ENCODE measurements at places on chromosomes 3 and 15.

- no peak for DNase-seq
These were observed 116.8 kb downstream of the GALK2 start for GRCh38 chr15:49286649-49287404.

DNA sequence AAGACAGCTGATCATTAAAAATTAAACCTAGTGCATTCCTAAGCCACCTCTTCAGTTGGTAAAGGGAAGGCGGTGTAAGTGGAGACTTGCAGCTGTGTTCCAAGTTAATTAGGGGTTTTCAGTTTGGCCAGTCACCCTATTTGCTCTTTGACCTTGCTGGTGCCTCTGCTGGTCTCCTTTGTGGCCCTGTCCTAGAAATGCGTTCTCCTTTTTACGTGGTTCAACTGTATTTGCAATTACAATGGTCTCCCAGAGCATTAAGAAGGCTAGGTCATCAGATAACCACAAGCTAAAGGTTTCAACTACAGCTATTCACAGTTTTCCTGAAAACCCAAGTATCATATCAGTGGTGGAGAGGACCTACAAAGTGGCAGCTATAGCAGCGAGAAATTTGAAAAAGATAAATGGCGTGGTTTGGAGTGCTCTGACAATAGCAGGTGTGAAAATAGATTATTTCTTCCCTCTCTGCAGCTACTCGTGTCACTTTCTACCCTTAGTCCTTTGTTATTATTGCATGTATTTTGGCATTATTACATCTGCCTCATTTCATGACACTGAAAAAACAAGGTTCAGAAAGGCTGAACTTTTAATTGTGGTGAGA, 203.5 kb upstream of the TBC1D5 start:
- no peak for DNase-seq

DNA sequence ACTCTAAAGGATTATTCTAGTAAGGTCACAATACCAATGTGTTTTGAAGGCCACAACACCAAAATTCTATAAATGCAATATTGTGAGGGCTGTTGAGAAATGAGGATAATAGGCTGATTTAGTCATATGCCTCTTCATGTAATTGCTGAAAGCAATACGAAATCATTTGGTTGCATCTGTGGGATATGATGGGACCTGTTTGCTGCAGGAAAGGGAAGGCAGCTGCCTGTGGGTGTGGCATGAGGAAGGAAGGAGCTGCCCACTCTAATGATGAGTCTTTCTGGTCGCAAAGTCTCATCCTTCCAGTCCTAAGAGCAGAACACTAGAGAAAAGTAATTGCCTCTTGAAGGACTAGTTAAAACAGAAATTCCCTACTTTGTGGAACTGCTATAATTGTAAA, 245.3 kb upstream of the ZPLD1 start:
- DNase-seq: no peak

DNA sequence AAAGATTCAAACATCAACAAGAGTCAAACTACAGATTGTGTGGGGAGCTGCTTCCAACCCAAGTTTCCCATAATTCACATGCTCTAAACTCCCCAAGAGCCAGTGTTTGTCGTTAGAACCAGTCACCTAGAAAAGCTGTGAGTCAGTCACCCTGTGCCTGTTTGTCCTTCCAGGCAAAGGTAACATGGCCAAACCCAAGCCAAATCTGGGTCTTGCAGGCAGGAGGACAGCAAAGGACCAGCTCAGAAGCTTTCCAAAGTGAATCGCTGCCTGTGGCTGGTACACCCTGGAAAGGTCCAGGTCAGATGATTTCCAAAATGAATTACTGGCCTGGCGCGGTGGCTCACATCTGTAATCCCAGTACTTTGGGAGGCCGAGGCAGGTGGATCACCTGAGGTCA, 251.5 kb downstream of the FAM43A start:
- DNase-seq: no peak

DNA sequence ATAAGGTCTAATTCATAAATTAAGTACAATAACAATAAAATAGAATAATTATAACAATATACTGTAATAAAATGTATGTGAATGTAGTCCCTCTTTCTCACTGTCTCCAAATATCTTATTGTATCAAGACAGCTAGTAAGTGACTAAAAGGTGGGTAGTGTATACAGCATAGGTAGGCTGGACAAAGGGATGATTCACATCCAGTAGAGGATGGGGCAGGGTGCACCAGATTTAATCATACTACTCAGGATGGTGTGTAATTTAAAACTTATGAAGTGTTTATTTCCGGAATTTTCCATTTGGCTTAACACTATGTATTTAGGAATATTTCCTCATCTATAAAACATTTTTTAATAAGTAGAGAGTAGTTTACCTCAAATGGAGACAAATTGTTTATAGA, 876.1 kb upstream of the CADM2 start:
- DNase-seq: no peak

- no peak for DNase-seq
These were observed 3.5 kb downstream of the TKT start for GRCh38 chr3:53252096-53252946.

- DNase-seq: no peak
These were observed 40.1 kb downstream of the REC114 start for GRCh38 chr15:73483053-73483452.

GRCh38 chr3:66795365-66795764, 202.7 kb upstream of the KBTBD8 start:
- DNase-seq: no peak

DNA sequence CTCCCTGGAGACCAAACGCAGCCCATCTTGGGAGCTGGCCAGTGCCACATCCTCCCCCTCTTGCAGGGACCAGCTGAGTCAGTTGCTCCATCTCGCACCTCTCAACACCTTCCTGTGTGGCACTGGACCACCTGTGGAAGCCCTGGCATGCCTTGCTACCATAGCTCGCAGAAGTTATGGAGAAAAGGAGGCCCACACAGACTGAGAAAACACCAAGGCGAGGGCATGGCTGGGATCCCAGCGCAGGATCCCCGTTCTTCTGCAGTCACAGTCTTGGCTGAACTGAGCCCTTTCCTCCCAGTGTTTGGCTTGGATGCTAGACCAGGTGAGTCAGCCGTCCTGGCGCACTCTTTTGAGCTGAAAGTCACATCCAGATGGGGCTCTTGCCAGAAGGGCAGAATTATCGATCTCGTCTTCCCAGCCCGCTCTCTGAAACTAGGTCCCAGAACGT, 46.9 kb downstream of the CHRD start:
- DNase-seq: no peak

- no peak for DNase-seq
These were observed 123.8 kb downstream of the TIGIT start for GRCh38 chr3:114417675-114418074.

GRCh38 chr3:180932819-180933218, 20.3 kb downstream of the FXR1 start:
- DNase-seq: no peak

DNA sequence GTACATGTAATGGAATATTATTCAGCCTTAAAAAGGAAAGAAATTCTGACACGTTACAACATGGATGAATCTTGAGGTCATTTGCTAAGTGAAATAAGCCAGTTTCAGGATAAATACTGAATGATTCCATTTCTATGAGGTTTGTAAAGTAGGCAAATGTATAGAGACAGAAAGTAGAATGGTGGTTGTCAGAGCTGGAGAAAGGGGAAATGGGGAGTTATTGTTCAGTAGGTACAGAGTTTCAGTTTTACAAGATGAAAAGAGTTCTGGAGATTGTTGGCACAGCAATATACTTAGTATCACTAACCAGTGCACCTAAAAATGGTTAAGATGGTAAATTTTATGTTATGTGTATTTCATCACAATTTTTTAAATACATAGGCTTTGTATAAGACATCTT, 60.6 kb downstream of the USP8 start:
- no peak for DNase-seq

GRCh38 chr15:71218272-71218805, 103.1 kb downstream of the THSD4 start:
- no peak for DNase-seq

DNA sequence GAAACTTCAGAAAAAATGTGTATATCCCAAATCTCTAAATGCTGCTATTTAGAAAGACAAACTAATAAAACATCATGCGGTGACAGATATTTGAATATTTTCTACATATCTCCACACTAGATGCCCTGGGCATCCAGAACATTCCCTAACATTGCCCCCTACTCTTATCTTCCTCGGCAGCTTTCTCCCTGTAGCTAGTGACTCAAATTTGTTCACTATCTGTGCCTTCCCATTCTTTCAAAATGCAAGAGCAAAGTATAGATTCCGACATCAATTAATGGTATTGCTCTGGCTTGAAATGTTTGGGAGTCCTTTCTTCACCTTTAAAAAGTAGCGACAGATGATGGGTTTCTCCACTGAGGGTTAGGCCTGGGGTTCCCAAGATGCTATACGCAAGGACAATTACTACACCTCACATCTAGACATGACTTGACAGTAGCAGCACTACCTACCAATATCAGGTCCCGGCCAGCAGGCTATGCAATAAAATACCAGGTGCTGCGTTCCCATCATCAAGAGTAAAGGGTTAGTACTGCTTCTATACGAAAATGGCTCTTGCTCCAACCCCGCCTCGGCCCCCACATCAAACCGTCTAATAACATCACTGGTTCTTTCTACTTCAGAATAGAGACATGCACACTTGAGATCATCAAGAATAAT, 631 bp downstream of the UBR1 start:
- DNase-seq: no peak

GRCh38 chr3:27160146-27160545, 209.0 kb downstream of the NEK10 start:
- DNase-seq: no peak

DNA sequence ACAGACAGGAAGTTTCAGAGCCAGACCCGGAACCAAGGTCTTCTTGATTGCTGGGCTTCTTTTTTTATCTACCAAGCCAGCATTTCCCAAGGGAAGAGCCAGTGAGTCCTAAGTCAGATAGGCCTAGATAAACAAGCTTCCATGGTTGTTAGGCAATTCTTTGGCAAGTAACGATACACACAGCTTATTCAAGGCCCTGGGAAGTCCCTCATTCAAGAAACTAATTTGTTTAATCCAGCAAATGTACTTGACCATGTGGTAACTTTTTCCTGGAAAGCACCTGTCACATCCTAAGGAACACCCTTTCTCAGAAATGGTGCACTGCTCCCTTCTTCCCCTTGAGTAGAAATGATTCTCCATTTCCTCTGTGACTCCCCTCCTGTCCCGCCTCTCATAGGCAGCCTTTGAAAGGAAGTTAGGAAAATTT, 209.9 kb downstream of the ITPR1 start:
- DNase-seq: no peak

GRCh38 chr15:74835312-74835823, 7.6 kb downstream of the ULK3 start:
- DNase-seq: peak; percentile 33

- DNase-seq: no peak
These were observed 498.7 kb downstream of the EPHA3 start for GRCh38 chr3:89606151-89606550.

GRCh38 chr3:23728601-23729117, 77.1 kb upstream of the UBE2E1 start:
- DNase-seq: no peak

DNA sequence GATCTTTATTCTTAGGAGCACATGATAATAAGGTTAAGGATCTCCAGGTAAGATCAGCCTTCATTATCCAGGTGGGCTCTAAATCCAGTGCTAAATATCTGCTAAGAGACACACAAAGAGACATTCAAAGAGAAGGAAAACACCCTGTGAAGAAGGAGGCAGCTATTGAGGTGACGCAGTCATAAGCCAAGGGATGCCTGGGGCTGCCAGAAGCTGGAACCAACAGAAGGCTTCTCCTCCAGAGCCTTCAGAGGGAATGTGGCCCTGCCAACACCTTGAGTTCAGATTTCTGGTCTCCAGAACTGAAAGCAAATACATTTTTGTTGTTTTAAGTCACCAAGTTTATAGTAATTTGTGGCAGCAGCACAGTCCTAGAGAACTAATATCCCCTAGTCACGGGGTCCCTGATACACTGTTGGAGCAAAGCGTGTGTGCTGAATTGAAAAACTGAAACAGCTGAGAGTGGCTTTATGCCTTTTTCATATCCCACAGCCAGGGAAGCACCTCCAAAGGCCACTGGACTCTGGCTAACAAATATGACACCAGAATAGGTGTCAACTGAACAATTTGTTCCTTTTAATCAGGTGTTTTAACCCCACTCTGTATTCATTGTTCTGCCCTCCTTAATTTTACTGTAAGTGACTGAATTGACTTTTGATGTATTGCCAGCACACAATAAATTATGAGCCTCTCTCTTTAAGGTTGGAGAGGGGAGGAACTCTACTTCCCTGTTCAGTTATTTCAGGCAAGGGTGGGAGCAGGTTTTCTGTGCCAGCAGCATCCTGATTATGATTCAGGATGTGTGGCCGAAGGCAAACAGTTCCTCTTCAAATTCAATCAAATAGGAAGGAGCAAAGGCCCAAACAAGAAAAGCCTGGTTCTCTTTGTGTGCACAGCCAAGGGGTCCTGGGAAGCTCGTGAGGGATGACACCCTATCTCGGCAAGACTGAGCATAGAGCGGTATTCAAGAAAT, 151.8 kb upstream of the HES1 start:
- no peak for DNase-seq

DNA sequence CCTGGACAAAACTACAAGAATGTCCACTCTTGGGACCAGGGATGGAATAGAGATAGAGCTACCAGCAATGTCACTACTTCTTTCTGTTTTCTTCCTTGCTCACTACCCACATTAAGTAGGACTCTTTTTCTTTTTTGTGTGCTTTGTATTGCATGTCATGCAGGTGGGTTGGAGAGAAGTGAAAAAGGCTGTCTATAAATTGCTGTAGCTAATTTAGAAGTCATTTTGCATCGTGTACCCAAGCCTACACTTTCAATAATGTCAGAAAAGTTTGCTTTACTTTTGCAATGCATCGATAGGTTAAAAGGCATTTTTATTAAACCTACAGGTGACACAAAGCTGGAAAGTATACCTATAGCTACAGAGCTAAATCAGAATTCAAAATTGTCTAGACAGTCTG, 58.9 kb downstream of the GTF2E1 start:
- no peak for DNase-seq

DNA sequence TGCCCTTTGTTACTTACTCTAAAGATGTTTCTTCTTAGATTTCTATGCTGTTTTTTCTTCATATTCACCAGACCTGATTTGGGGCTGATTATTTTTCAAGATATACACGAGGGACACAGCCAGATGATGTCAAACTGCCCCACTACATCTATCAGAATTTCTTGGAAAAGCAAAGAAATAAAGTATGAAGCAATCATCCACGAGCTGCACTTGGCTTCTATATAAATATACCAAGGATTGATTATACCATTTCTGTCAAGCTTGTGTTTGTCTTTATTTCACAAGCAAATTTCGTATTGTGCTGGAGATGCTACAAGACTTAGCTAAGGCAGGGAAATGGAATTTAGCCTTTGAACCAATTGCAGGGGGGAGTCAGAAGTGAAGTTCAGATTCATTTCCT, 715.1 kb upstream of the NR2F2 start:
- no peak for DNase-seq

DNA sequence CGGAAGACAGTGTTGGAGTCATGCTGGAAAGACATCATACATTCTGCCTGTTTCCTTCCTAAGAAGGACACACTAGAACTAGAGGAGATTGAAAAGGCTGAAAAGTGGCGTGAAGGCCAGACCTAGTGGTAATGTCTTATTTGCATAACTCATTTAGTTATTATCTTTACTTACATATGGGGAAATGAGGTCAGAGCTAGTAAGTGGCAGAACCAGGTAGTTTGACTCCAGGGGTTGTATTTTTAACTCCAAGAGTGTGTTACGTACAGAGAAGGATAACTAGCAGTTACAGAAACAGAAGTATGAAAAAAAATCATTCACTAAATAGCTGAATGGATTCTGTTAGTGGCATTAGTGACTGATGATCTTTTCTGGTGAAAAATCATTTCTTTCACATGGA, 108.0 kb downstream of the MITF start:
- no peak for DNase-seq
